ENCODE measurements at places on chromosomes 3 and 15.

DNA sequence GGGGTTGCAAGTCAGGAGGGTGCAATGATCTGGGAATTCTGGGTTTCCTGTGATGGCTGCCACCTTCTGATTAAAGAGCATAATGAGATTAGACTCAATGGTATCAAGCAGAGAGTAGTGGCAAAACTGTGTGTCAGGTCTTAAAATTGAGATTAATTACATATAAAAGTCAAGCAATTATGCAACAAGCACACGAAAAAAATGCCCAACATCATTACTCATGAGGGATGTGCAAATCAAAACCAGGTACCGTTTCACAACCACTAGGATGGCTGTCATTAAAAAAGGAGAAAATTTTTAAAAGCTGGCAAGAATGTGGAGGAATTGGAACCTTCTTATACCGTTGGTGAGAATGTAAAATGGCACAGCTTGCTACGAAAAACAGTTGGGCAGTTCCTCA, 205.0 kb downstream of the OSBPL10 start:
- no peak for DNase-seq

DNA sequence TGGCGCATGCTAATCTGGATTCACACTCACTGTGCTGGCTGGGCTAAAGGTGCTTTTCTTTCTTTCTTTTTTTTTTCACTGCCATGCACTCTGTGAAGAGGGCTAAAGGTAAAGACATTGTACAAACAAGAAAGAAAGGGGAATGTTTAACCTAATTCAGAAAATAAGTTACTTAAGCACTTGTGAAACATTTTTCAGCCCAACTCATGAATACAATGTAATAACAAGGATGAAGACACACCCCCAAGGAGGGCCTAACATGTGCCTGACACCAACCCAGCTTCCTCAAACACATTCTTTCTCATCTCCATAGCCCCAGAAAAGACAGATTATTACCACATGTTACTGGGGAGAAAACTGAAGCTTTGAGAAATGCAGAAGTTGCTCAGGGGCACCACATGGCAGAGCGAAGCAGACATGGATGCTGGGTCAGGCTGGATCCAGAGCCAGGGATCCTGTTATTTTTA, 5.7 kb downstream of the STIMATE start:
- DNase-seq, result no peak

DNA sequence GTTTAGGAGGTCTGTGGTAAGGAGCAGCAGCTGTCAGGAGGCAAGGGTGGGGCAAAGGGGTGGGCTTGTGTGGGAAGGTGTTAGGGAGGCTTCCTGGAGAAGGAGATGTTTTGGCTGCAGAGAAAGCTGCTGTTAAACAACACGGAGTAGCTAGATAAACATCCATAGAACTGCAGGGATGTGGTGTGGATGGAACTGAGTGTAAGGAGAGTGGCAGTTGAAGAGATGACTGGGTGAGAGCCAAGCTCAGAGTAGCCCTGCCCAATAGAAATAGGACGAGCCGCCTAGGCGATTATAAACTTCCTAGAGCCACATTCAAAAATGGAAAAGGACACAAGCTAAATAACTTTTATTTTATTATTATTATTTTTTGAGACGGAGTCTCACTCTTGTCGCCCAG, 19.9 kb downstream of the RPLP1 start:
- no peak for DNase-seq

- no peak for DNase-seq
Observed at GRCh38 chr3:170330366-170330765, 27.1 kb upstream of the SKIL start.

GRCh38 chr3:196274585-196274984, 12.9 kb downstream of the PCYT1A start:
- DNase-seq, result peak; percentile 81

DNA sequence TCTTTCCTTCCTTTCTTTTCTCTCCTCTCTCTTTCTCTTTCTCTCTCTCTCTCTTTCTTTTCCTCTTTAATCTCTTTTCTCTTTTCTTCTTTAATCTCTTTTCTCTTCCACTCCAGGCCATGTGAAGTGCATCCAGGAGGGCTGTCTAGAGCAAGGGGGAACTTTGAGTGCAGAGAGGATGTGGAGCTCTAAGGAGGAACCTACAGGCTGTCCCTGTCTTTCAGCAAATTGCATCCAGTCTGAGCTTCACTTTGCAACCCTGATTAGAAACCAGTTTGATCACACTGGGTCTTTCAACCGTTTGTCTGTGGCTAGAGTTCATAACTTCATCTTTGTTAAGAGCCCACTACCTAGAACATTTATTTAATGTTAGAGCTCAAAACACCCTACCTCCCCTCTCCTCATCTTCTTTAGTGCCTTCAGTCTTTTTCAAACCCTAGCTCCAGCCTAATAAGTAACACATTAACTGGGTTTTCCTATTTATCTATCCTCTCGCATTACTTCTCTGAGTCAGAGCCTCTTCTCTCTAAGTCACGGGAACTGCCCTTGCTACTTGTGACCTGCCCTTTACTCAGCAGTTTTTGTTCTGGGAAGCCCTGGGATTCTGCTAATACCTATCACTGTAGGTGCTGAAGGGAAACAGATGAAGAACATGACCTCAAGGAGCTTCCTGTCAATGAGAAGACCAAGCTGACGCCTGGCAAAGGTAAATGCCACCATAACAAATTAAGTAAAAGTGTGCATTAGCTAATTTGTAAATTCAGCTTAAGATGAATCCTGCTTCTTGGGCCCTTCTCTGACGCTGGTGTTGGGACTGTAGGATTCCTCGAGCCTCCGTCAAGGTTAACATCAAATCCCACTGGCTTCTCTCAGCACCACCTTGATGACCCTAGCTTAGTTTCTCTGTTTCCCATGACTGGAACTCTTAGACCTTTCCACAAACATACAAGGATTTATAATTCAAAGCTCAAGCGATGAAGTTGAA, at the start of gene GCNT3:
Gene GCNT3 (plus strand): TSS at position 508 of the 985 bp plus-strand sequence. CDS start 6,456 bp downstream, outside the sequence.
- no peak for DNase-seq

- no peak for DNase-seq
Observed at GRCh38 chr15:42349186-42349585, 10.1 kb upstream of the CAPN3 start.
